ENCODE measurements at places on chromosomes 4 and X.

- no peak for DNase-seq
Measured at GRCh38 chrX:46626566-46626965, 53.0 kb downstream of the CHST7 start.

DNA sequence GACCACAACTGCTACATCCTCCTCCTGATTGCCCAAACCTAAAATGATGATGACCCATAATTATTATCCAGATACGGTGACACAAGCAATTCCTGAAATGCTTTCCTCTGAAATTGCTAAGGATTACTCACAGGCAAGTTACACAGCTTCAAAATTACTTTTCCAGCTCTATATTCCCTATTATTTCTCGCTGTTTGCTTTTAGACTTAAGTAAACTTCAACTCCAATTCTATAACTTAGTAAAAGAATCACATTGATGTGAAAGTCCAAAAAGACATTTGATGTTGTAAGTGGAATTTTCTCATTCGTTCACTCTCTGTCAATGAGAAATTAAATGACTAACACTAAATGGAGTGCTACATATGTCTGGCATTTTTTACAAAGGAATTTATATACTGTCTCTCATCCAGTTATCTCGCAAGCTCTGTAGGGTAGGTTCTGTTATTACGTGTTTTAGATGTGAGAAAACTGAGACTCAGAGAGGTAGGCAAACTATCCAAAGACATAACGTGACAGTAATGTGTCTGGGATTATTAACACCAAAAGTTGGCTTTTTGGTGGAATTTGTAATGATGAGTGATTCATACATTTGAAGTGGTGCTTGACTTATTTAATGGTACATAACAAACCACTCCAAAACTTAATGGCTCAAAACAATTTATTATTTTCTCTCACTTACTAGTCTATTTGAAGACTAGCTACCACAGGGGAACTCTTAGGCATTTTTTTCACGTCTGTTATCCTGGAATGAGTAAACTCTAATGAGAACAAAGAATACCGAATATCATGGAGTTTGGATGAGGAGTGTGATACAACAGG lies 31.5 kb downstream of the PALLD start:
- no peak for DNase-seq

GRCh38 chrX:48961585-48962091 lies 4.2 kb upstream of the OTUD5 start:
- DNase-seq: no peak

GRCh38 chr4:65515646-65516045 lies 154.6 kb downstream of the EPHA5 start:
- no peak for DNase-seq

DNA sequence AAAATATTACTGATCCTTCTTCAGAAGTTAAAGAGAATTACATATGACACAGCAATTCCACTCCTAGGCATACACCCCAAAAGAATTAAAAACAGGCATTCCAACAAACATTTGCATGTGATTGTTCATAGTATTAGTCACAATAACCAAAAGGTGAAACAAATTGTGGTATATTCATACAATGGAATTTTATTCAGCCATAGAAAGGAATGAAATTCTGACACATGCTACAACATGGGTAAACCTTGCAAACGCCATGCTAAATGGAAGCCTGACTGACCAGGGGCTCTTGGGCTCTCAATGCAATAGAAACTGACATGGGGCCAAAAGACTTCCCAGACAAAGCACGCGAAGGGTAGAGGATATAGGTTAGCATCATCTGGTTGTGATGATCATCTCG lies 62.1 kb upstream of the S100G start:
- no peak for DNase-seq

DNA sequence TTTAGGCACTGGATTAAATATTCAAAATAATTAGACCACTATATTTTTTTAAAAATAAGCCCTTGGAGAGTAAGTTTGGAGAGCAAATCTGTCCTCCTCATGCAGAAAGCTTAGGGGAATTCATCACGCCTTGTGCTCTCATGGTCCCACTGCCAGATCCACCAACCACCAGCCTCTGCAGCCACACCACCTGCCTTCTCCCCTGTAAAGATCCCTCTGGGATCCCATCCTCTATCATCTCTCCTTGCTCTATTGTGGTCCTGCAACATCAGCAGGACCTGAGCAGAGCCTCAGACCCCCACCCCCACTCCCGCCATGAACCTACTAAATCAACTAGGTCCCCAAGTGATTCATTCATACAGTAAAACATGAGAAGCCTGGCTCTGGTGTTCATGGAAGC lies 482.6 kb upstream of the GALNT7 start:
- no peak for DNase-seq

DNA sequence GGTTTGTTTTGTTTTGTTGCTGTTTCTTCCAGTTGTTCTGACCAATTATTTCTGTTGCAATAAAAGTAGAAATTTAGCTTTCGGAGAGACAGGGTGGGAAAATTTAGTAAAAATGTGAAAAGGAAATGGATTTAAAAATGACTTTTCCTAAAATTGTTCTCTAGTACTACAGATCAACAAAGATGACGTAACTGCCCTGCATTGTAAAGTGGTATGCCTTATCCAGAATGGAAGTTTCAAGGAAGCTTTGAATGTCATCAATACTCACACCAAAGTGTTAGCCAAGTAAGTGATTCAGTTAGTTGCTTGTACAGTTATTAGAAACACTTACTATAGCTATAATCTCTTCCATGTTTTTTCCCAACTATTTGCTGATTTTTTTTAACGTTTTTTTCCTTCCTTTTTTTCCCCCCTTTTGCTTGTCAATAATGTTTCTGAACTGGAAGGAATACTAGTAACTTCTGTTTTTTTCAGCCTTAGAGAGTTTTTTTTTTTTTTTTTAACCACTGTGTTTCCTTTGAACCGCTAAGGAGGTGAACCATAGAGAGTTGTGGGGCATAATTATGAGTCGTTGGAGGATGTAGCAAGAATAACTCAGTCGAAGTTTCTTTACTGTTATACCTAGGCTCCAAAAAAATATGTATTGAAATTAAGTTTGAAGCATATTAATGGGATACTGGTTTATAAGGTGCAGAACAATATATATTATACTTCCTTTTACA lies 2.2 kb downstream of the SRP72 start:
- DNase-seq: no peak

DNA sequence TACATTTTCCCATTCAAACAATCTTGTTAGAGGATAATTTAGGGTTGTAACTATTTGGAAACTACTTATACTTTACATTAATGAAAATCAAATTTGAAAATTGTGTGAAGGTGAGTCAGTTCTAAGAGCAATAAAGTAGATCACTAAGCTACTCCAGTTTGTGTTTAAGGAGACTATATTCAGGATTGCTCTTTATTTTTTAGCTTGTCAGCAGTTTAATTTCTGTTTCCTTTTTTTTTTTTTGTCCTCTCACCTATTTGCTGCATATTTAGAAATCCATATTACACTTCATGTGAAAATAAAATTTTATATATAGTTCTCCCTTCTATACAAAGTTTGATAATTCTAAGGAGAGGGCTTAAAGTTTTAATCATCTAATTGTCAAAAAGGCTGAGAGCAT lies 691.8 kb downstream of the ADGRL3 start:
- DNase-seq: no peak

DNA sequence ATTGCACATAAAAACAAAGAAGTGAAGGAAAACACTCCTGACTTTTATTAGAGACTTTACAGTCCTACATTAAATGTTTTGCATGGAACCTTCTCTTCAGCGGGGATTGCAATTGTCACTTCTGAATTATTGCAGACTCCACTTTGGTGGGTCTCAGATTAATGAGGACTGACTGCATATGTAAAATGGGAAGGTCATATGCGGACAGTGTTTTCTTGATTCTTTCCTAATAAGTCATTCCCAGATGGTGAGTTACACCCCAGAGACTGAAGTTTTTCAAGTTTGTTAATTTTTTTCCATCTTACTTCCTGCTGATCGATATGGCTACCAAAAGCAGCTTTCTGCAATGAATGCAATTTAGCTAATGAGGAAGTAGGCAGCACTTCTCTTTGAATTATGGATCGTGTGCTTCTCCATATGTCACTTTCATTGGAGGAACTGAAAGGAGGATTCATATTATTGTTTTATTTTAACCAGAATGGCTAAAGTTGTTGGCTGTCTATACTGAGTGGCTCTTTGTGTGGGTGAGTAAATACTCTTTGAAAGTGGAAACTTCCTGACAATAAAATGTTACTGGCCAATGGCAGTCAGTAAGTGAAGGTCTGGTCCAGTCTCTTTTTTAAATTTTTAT lies 119.3 kb upstream of the CLNK start:
- no peak for DNase-seq

Data from spleen (tissue), 13 donors.